ENCODE measurements at places on chromosomes 7 and 10.

GRCh38 chr7:158353606-158354570 is 233.7 kb downstream of the PTPRN2 start:
- DNase-seq, result no peak

- DNase-seq, result no peak
These were observed 293.3 kb upstream of the MKI67 start for GRCh38 chr10:128419466-128420019.

DNA sequence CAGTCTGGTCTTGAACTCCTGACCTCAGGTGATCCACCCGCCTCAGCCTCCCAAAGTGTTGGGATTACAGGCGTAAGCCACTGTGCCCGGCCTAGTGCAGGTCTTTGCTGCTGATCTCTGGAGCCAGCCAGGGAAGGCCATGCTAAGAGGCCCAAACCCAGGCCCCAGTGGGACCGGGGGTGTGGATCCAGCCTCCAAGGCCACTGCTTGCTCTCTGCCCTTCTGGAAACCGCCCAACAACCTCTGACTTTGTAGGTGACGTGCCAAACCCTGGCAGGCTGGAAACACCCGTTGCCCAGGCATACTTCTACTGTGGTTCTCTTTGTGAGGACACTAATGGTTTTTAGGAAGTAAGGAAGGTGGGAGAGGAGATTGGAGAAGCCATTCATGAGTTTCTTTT is 83.5 kb upstream of the GNA12 start:
- no peak for DNase-seq

DNA sequence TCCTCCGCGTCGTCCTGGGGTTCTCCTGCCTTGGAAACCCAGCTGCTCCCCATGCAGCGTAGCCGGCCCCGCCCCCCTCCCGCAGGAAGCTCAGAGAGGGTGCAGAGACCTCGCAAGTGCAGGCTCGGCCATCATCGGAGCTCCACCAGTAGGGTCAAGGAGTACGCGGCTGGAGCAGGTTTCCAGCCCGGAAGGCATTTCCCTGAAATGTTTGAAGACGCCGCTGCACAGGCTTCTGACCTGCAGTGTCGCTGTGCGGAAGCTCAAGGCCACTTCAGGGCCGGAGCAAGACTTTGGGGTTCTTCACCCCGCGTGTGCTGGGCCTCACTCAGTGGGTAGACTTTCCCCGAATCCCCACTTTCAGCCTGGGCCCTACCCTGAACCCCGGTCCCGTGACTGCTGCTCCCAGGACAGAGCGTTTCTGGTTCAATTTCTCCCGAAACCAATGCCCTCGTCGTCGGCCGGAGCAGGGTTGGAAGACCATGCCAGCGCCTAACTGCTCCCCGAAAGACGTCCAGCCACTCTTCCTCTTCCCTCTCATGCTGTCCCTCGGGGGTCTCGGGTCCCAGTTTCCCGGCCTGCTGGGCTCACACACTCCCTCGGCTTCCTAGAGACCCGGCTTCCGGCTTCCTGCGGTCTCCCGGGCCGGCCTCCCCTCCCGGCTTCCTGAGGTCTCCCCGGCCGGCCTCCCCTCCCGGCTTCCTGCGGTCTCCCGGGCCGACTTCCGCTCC is 52.1 kb downstream of the INSIG1 start:
- DNase-seq, result no peak

- no peak for DNase-seq
These were observed 20.4 kb upstream of the HILPDA start for GRCh38 chr7:128435327-128435686.
